ENCODE measurements at places on chromosomes 3 and 15.

DNA sequence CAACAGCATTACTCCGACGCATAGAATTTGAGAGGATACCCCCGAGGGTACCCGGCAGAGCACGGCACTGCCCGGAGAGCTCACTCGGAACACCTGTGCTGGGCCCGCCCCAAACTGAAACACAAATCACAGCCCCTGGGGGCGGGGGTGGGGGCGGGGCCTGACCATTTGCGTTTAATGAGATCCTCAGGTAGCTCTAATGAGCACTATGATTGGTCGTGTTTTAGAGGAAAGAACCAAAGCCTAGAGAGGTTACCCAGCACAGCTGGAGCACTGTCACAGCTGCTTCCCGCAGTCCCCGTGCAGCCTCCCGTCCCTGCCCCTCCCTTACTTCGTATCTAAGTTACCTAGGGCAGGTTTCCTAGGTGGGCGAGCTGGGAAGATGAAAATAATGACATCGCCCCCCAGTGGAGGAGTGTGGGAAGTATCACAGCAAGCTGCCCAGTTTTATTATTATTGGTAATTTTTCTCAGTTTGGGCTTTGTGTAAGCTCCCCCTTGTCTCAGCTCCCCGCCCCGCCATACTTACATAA lies 187.1 kb downstream of the PDE8A start:
- no peak for DNase-seq

- peak; percentile 58 for DNase-seq
Measured at GRCh38 chr3:120791913-120792312, 49.4 kb downstream of the GTF2E1 start.

- DNase-seq: no peak
Measured at GRCh38 chr3:134823679-134824078, 28.6 kb downstream of the EPHB1 start.

DNA sequence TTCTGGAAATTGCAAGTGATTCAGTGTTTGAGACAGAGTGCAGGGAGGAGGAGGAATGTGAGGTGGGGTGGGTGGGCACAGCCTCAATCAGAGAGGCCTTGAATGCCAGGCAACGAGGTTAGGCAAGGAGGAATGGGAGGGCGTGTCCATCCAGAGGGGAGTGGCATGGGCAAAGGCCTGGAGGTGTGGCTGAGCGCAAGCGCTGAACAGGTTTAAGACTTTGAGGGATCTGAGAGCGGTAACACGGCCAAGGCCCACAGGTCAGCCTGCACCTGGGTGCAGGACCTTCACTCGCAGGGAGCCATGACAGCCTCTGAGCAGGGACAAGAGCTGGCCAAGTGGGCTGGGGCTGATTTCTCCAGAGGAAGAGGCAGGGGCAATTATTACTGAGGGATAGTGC lies 125.9 kb downstream of the TPRA1 start:
- no peak for DNase-seq

DNA sequence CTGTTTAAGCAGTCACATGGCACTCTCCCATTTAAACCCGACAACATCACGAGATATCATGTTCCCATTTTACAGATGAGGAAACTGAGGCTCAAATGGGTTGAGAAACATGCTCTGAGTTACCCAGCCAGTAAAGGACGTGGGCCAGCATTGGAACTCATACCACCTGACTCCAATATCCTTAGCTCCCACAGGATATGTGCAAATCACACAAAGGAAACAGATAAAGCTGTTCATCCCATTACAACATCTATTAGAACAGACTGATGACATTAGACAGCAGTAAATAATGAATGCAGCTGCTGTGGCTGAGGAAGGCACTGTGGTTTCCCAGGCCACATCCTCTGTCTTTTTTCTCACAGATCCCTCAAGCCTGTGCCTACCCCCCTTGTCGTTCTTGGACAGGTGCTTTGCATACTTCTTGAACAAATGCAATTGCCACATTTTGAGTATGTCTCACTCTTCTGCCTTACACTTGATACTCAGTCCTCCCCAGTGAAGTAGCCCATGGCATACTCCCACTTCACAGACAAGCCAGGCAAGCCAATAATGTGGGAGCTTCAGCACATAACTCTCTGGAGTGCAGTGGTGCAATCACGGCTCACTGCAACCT lies 17.7 kb downstream of the FRMD4B start:
- DNase-seq: no peak

GRCh38 chr3:128617270-128617556 lies 33.4 kb downstream of the RPN1 start:
- DNase-seq: no peak

DNA sequence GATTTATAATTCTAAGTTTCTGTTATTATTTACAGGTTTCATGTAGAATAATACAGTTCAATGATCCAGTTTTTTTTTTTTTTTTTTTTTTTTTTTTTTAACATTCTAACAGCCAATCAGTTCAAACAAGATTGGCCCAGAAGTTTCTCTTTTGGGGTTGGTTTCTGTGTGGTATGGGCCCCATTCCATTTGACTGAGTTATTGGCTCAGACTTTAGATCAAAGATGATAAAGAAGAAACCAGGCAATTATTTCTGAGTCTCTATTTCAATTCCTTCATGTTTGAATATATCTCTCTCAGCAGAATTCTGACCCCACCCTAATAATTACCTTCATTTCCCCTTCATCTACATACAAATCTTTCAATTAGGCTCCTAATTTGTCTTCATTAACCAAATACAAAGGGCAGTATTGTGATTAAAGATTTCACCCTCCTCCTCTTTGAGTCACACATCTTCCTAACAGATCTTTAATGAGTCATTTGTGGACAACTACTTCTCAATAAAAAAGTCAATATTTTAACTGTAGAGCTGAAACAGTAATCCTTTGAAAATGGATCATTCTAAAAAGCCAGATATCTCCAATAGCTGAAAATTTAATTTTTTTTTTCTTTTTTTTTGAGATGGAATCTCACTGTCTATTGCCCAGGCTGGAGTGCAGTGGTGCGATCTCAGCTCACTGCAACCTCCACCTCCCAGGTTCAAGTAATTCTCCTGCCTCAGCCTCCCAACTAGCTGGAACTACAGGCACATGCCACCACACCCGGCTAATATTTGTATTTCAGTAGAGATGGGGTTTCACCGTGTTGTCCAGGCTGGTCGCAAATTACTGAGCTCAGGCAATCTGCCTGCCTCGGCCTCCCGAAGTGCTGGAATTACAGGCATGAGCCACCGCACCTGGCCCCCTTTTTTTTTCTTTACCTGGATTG lies 878.8 kb downstream of the NAALADL2 start:
- no peak for DNase-seq

GRCh38 chr3:106731230-106731629 lies 646.0 kb upstream of the CCDC54 start:
- no peak for DNase-seq

DNA sequence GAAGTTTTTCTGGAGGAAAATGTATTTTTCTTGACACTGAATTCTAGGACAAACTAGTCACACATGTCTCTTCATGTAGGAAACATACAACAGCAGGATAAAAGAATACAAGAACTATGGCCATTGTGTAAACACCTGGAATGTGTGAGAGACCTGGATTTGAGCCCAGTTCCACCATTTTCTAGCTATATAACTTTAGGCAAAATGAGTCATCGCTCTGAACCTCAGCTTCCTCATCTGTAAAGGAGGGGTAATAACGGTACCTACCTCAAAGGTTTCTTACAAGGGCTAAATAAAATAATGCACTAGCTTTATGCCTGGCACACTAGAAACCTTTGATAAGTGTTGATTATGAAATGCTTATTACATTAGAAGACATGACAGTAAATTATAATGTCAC lies 57.8 kb downstream of the RIOX2 start:
- DNase-seq: no peak

GRCh38 chr15:38227941-38228340 lies 24.7 kb upstream of the SPRED1 start:
- DNase-seq: no peak

DNA sequence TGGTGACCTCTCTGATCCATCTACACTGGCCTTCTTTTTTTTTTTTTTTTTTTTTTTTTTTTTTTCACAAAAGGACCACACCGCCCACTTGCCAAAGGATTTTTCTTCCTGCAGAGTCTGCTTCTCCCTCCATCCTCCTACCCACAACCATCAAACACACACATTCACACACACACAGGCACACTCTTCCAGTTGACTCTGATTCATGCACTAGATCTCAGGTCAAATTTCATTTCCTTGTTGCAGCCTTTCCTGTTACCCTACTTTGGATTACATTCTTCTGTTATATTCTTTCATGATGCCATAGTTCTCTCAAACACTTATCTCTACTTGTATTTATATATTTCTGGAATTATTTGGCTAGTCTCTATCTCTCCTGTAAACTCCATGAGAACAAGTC lies 133.9 kb downstream of the STAC start:
- DNase-seq: no peak

- no peak for DNase-seq
Measured at GRCh38 chr3:9508781-9509180, 44.8 kb downstream of the LHFPL4 start.

DNA sequence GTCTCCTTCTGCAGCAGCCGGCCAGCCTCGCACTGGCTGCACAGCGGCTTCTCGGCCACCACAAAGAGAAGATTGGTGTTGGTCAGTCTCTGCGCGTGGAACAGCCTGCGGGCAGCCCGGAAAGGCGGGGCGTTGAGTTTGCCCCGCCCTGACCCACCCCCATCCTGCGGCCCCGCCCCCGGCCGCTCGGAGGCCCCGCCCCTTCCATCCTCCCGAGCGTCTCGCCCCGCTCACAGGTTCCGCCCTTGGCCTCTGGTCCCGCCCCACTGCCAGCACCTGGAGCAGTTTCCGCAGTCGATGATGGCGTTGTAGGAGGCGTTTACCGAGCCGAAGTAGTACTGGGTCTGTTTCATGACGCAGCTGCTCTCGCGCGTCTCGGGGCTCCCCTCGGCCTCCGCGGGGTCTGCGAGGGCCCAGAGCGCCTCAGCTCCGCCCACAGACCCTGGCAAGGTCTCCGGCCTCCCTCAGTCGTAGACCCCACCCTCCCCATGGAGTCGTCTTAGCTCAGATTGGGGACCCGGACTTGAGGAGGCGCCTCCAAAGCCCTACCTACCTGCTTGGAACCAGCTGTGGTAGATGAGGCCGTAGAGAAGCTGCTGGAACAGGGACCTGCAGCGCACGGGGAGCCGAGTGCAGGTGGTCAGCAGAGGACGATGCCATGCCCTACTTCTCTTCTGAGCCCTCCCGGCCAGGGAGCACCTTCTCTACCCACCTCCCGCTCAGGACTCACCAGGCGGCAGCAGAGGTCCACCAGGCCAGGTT lies 5.9 kb upstream of the TMEM115 start:
- peak; percentile 90 for DNase-seq

DNA sequence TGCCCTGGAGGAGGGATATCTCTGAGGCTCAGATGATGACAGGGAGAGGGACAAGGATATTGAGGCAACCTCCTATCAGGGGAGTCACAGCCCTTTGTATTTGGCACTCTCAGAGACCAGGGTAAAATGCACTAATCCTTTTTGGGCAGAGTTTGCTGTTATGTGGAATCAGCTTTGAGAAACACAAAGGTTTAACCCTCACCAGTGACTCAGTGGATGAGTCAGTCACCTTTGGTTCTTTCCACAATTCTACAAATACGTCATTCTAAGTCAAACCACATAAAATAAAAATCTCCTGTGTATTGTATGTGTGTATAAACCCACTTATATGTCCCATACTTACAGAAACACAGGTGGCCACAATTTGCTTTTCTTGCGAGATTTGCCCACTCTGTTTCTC lies 5.1 kb downstream of the LSAMP start:
- no peak for DNase-seq

- DNase-seq: no peak
Measured at GRCh38 chr3:186421946-186422345, 59.9 kb upstream of the DGKG start.

DNA sequence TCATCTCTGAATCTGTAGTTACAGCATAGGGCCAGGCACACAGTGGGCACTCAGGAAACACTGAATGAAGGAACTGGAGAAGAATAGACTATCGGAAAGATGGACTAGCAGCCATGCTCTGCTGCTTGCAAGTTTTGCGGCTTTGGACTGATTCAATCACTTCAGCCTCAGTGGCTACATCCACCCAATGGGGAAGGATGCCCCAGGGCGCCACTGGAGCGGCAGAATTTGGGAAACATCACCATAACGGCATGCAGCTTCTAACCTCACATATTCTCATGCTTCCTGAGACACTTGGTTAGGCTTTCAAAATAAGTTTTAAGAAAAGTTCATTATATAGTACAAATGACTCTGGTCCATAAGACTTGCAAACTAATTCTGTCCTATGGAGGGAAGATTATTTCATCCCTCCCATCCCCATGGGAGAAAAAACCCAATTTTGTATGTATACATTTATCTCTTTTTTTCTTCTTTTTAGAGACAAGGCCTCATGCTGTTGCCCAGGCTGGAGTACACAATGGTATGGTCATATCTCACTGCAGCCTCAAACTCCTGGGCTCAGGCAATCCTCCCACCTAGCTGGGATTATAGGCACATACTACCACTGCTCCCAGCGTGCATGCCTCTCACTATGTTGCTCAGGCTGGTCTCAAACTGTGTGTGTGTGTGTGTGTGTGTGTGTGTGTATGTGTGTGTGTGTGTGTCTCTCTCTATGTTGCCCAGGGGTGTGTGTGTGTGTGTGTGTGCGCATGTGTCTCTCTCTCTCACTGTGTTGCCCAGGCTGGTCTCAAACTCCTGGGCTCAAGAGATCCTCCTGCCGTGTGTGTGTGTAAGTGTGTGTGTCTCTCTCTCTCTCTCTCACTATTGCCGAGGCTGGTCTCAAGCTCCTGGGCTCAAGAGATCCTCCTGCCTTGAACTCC lies 4.1 kb upstream of the FANCD2 start:
- DNase-seq: no peak

- DNase-seq: no peak
Measured at GRCh38 chr3:143601723-143602484, 246.4 kb downstream of the SLC9A9 start.

- DNase-seq: no peak
Measured at GRCh38 chr15:26129852-26130251, 266.7 kb upstream of the ATP10A start.

GRCh38 chr3:9787714-9788113 lies 4.6 kb downstream of the TADA3 start:
- DNase-seq: no peak

DNA sequence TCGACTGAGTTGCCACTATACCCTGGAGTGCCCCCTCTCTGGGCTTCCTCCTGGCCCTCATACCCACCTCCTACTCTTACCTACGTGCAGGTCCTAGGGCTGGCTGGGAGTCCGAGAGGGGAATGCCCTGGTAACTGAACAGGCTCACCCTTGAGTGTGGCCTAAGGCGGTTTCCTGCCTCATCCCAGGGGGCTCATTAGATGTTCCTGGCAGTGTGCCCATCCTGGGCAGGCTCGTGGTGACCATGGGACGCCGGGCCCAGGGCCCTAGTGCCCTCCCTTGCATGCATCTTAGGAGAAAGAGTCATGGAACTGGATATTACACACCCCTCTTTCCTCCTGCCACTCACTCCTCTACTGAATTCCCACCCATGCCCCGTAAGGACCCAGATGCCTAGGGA lies 2.8 kb downstream of the SEMA4B start:
- peak; percentile 46 for DNase-seq

DNA sequence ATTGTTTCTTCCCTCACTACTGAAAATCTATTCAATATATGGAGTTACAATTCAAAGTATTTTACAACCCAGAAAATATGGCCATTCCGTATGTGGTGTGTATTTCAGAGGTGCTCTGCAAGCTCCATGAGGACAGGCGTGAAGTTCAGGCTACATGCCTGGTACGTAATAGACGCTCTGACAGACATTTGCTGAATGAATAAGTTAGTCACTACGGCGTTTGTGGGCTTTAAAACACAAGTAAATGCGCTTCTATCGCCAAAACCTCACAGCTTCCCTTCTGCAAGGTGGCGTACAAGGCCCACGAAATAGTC lies 701 bp upstream of the TIPARP start:
- no peak for DNase-seq

- no peak for DNase-seq
Measured at GRCh38 chr3:188126934-188127333, 27.0 kb upstream of the LPP start.
